ENCODE measurements at places on chromosomes 4 and X.

DNA sequence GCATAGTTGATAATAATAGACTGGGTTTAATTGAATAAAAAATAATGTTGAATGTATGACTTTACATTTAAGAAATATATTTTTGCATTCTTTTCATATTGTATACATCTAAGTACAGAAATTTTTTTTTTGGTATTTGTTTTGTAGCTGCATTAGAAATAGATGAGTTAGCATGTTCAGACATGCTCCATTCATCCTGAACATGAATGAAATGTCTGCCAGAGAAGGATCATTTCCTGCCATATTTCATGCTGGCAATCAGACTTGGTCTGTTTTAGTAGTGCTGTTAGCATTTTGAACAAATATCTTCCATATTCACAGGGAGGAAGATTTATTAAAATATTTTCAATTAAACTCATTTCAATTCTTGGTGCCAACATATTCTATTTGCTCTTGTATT is 98.9 kb downstream of the FRMPD4 start:
- no peak for DNase-seq

- DNase-seq, result no peak
Measured at GRCh38 chrX:36314303-36314702, 394.8 kb downstream of the CFAP47 start.

DNA sequence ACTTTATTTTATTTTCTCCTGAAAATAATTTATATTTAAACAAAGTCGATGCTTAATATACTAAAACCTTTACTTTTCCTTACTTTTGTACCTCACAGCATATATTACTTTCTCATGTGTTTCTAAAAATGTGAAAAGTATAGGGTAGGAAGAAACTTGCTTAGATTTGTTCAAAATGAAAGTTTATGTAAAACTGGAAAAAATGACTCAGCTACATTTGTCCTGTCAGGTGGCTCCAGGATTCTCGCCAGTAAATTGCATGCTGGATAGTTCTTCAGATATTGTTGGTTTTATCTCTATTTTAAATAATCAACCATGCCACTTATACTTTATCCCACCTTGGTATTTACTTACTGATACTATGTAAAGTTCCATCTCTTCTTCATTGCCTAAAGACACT is 159.2 kb upstream of the NDST4 start:
- DNase-seq, result no peak

DNA sequence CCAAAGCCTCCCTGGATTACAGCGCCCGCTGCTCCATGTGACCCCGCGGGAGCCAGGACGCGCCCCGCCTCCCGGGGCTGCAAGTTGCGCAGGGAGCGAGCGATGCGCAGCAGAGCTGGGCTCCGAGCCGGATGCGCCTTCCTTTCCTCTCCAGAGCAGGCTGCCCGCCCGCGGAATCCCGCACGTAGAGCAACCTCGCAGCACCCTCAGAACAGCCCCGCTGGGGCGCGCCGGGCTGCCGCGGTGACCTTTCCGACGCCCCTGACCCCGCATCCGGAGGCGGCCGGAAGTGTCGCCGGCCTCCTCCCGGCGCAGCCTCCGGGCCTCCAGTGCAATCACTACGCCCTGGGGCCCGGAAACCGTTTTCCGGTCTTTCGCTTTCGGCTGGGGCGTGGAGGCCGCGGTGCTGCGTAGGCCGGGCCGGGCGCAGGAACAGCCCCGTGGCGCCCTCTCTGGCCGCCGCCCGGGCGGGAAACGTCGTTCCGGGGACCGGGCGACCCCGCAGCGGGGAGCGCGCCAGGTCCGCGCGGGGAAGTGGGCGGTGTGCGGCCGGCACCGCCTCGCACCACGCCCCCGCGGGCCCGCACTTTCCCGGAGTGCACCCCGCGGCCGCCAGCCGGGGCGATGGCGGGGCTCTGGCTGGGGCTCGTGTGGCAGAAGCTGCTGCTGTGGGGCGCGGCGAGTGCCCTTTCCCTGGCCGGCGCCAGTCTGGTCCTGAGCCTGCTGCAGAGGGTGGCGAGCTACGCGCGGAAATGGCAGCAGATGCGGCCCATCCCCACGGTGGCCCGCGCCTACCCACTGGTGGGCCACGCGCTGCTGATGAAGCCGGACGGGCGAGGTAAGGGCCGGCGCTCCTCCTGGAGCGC is at the start of gene CYP4V2:
Gene CYP4V2, plus strand, starts transcription at position 368 of the 866 bp plus-strand sequence. Its CDS starts 257 bp downstream, at position 625.
- DNase-seq, result peak; percentile 34

DNA sequence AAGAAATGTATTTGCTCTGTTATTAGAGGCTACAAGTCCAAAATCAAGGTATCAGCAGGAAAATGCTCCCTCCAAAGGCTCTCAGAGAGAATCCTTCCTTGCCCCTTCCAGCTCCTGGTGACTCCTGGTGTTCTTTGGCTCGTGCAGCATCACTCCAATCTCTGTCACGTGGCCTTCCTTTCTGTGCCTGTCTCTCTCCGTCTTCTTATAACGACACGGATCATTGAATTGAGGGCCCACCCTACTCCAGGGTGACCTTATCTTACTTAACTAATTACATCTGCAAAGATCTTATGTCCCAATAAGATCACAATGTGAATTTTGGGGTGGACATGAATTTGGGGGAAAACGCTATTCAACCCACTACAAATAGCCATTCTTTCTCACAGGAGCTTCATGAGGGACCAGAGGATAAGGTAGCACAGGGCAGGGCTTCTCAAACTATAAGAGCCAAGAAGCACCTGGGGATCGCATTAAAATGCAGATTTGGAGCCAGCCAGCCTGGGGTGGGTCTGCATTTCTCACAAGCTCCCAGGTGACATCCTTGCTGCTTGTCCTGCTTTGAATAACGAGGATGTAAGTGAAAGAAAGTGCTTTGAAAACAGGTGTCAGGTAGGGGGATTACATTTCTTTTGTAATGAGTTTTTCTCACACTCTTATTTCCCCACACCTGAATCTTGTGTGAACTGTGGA is 41.9 kb upstream of the APLN start:
- no peak for DNase-seq

GRCh38 chrX:53421772-53422085 is 725 bp downstream of the SMC1A start:
- no peak for DNase-seq

GRCh38 chr4:75880278-75880677 is 22.0 kb downstream of the PPEF2 start:
- no peak for DNase-seq

DNA sequence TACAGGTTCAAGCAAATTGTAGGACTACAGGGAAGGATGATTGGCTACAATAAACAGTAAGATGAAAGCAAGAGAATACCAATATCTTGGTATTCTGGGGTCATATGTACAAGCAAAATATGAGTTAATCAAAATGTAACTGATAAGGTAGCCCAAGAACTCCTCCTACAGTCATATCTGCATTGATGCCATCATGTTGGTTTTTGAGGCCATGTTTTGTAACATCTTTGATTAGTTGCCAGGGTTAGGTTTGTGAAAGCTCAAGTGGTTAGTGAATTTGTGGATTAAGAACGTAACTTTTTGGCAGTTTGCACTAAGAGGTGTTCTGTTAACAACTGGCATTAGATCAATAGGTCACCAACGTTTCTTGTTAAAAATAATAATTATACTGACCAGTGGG is 59.6 kb downstream of the USP9X start:
- DNase-seq, result no peak

DNA sequence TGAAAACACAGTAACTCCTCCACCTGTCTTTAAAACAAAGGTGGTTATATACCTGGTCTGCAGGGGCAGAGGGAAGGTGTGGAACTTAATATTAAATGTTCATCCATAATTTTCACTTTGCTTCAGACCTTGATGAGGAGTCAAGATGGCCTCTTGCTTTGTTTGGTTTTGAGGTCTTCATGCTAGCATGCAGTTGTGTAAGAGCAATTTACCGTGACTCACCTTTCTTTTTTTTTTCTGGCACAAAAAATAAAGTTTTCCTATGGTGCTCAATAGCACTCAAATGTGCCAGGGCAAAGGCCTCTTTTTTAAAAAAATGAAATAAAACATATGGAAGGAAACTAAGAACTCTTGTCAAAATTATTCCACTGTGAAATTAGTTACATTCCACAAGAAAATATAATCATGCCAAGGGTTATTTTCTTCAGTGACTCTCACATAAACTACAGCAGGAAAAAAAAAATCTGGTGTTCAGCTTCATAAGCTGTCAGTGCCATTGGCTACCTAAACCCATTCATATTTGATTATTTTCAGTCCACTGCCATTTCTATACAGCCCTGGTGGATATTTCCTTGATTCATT is 128.2 kb downstream of the SLC7A11 start:
- DNase-seq, result no peak

- no peak for DNase-seq
Measured at GRCh38 chr4:113008716-113009115, 40.7 kb upstream of the ANK2 start.

DNA sequence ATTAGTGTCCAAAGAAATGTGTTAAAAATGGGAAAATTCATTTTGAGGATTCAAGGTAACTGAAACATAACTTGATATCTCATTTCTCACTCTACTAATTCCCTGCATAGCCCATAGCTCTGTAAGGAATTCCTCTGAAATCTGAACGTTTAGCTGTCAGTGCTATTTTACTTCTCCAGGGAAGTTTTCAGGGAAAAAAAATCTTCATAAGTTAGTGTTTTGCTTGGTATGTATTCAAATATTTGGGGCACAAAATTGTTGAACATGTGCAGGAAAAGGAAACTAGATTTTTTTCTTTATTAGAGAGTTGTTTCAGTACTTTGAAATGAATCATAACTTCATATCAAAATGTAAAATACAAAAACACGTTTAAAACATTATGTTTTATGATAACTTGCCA is 891.4 kb downstream of the CENPC start:
- no peak for DNase-seq

DNA sequence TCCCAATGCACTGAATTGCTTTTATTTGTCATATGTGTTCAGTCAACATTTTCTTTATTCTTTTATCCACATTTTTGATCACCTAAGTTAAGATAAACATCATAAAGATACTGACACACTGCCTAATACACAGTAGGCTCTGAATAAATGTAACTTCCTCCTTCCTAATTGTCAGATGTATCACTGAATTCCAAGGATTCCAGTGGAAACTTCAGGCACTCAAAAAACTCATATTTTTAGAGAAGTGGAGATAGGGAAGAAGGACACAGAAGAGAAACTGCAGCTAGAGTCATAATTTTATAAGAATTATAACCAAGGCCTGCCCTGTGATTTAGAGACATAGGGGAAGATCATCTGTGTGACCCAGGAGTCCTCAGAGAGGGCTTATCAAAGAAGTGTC is 753.3 kb downstream of the ADGRL3 start:
- no peak for DNase-seq

- DNase-seq, result no peak
Measured at GRCh38 chrX:109774136-109774535, 41.1 kb upstream of the ACSL4 start.

DNA sequence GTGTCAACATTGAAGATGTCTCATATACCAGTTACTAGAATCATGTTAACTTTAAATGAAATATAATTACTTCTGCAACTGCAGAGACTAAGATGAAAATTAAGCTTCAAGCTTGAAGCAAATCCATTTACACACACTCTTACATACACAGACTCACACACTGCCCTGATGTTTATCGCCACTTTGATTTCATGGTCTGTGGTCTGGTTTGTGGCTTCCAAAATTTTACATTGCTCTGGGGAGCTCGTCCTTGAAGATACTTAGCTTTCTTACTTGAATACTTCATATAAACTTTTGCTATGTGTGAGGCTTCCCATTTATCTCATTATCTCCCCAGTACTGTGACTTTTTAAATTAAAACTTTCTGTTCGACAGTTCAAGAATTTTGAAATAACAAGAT is 35.8 kb downstream of the ARHGEF38 start:
- DNase-seq, result no peak

DNA sequence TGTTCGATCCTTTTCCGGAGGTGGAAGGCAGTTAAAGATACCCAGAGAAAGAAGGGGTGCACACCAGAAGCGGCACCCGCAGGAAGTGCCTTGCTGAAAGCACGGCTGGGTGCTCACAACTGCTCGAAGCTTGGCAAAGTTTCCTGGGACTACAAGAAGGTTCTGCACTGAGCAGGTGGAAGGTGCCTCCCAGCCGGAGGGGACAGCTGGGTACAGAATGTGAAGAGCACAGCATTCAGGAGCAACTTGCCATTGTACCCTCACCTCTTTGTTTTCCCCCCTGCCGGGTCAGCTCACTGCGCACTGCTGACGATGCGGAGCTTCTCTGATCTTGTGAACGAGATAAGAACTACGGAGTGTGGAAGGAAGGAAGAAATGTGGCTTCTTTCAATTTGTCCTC is 289.2 kb downstream of the FBXW7 start:
- DNase-seq, result no peak

DNA sequence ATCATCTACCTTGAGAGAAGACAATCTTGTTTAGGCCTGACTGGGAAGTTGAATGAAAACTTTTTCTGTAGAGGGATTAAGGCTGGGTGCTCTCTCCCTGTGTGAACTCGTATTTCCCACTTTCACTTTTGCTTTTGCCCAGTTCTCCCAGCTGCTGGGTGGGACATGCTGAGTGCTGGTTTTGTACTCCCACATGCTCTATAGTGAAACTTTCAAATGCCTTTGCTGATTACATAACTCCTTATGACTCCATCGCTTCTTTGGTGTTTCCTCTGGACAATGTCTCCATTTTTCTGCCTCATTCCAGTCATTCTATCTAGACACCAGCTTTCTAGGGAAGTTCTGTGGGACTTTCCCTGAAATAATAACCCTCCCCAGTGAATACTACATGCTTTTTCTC is 100.5 kb downstream of the CLNK start:
- DNase-seq, result no peak

GRCh38 chrX:20116087-20116576 is 575 bp downstream of the MAP7D2 start:
- peak; percentile 51 for DNase-seq

DNA sequence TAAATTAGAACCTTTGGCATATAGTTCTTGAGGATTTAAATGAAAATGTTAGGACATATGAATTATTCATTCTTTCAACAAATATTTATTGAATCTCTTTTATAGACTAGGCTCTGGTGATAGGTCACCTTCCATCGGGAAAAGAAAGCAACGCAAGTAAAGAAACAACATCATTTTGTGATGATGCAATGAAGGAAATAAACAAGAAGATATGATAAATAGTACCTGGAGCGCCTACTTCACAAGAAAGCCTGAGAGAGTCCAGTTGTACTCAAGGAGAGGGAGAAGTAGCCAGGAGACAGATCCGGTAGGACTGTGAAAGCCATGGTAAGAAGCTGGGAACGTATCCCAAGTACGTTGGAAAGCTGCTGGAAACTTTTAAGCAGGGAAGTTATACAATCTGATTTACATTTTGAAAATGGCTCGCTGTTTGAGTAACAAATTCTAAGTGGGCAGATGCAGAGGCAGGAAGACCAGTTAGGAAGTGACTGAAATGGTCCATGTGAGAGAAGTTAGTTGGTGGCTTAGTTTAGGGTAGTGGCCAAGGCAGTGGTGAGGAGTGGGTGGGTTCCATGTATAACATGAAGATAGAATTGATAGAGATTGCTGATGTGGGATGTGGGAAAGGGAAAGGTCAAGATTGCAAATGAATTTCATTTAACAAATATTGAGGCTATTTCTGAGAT is 17.7 kb upstream of the CPE start:
- no peak for DNase-seq

GRCh38 chrX:123830309-123830708 is 29.5 kb upstream of the XIAP start:
- DNase-seq, result peak; percentile 80
